ENCODE measurements at places on chromosomes 3 and 15.

DNA sequence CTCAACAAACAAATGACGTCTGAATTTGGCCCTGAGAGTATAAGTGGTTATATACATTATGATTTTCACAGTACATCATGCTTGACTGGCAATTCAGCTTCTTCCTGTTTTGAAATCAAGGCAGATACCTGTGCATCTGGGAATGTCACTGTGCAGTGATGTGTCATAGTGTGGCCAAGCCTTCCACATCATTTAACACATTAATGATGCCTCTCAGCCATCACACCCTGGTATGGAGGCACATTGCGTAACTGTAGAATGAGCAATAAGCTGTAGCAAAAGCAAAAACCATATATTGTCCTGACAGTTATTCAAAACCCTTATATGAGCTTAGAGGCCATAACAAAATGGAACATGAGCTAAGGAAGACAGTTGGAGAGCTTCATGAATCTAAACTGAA, 246.0 kb downstream of the EPHA3 start:
- no peak for DNase-seq

DNA sequence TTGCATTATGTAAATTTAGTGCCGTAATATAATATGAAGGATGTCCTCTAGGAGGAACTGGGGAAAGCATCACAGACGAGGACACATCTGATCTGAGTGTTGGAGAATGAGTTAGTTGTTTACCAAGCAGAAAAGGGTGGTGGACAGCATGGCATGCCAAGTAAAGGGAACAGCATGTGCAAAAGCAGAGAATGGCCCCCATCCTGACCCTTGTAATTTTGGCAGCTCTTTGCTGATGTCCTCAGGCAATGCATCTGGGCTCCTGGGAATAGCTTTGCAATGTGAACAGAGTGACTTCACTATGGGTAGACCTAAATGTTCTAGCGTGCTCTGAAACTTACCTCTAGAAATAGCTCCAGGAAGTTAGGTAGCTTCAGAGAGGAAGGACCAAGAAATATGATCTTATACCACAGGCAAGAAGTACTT, 263.3 kb downstream of the LPP start:
- DNase-seq, result no peak

GRCh38 chr3:27221264-27221932, 147.8 kb downstream of the NEK10 start:
- no peak for DNase-seq

- no peak for DNase-seq
Observed at GRCh38 chr3:45455040-45455439, 66.7 kb downstream of the LARS2 start.

DNA sequence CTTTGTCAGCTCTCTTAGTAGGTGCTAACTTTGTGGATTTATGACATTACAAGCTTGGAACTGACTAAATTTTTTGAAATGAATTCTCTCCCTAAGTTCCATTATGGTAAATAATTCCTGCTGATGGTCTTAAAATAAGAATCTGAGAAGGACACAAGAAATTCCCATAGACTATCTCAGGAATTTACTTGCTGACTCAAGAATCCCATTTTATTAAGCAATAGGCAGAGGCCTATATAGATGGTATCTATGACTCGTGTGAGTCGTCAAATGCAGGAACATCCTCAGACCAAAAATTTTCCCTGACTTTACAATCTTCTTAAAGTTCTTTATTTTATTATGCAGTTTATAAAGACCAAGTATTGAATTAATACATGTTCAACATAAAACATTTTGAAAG, 30.7 kb upstream of the CBLB start:
- DNase-seq, result no peak

DNA sequence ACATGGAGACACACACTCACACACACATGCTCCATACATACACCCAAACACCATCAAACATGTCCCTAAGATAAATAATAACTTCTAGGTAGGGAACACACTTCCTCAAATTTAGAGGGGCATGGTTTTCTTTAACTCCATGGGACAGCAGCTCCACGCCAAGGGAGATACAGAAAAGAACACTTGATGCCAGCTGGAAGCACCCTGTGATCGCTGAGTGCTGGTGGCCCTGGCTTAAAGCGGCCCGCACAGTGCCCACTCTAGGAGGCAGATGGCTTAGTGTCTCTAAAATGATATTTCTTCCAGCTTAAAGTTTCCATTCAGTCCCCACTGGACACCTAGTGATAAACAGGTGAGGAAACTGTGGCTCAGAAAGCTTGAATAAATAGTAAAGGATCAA, 232.9 kb downstream of the UACA start:
- no peak for DNase-seq

Data from stimulated activated CD8-positive, alpha-beta memory T cell treated with anti-CD3 and anti-CD28 coated beads, Interleukin-4, amount 100 ng/mL, for 4 hours (primary cell).